HuH-7 (cell line): ENCODE measurements at places on chromosomes 16 and 17.

GRCh38 chr17:59837308-59838051 is 55.3 kb downstream of the TUBD1 start:
- no peak for DNase-seq

- DNase-seq = no peak
Measured at GRCh38 chr17:74078363-74078941, 125.0 kb upstream of the RPL38 start.

GRCh38 chr16:1538804-1539520 is 5.5 kb downstream of the TMEM204 start:
- peak; percentile 47 for DNase-seq

GRCh38 chr16:15605839-15606517 is 37.0 kb downstream of the MARF1 start:
- no peak for DNase-seq

GRCh38 chr17:76131051-76131691 is 9.9 kb downstream of the FOXJ1 start:
- no peak for DNase-seq

DNA sequence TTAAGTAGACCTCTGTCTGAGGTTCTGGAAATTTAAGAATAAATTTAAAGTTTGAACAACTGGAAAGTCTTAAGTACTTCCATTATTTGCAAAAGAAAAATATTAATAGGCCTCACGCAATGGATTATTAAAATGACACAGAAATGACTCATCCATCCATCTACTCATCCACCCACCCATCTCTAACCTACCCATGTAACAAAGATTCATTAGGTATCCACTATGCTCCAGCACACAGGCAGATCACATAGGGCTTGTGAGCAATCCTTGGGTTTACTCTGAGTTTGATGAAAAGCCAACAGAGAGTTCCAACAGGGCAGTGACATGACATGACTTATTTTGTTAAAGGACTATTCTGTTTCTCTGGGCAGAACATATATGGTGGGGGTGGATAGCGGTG is 93.3 kb downstream of the HELZ start:
- DNase-seq = no peak

GRCh38 chr17:67575325-67575724 is 142.4 kb upstream of the NOL11 start:
- DNase-seq = no peak

GRCh38 chr16:84925092-84925772 is 86.1 kb downstream of the ZDHHC7 start:
- DNase-seq = peak; percentile 85

DNA sequence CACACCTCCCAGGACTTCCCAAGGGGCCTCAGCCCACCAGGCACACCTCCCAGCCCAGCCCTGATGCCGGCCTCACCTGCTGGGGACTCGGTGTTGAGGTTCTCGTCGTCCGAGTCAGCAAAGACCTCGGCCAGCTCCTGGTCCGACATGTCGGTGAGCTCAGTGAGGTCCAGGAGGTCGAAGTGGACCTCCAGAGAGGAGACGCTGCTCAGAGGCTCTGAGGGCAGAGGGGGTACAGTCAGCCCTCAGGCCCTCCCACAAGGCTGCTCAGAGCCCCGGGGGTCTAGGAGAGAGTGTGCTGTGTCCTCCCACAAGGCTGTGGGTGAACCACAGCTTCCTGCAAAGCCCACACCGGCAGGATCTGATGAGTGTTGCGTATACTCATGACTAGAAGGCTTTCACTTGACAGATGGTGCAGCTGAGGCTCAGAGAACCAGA is 10.5 kb downstream of the DBNDD1 start:
- DNase-seq = no peak

- DNase-seq = peak; percentile 74
Measured at GRCh38 chr16:87076950-87077749, 240.0 kb downstream of the C16orf95 start.

DNA sequence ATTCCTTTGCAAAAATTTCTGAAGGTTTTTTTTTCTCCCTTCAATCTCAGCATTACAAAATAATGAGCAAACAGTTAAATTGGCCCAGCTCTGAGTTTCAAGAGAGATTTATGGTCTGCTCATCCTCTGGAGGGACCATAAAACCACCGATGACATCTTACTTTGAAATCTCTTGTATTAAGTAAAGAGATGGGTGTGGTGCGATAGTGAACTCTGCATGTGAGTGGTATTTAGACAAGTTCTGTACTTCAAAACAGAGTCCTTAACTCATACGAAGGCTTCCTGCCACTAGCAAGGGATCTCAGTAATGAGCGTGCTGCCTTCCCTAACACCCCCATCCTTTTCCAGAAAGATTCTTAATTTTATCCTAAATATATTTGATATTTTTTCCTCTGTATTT is 2.1 kb downstream of the FAM20A start:
- DNase-seq = peak; percentile 75

DNA sequence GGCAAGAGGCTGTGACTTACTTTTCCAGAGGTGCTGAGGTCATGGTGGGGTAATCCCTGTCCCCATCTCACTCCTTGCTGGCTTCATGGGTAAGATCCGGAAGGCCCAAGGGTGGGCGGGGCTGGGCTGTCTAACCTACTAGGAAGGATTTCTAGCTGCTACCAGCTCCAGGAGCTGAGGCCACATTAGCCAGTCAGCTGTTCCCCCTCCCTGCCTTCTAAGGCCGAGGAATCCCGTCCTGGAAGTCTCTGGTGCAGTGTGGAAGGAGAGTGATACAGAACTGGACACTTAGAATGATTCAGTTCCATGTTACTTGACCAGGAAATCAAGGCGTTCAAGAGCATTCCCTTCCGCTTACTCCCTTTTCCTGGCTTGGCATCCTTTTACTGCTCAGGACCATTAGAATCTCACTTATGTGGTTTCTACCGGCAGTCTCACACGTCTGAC is 8.9 kb downstream of the GNGT2 start:
- DNase-seq = no peak

GRCh38 chr17:39147221-39148185 is 3.9 kb downstream of the PLXDC1 start:
- DNase-seq = no peak

DNA sequence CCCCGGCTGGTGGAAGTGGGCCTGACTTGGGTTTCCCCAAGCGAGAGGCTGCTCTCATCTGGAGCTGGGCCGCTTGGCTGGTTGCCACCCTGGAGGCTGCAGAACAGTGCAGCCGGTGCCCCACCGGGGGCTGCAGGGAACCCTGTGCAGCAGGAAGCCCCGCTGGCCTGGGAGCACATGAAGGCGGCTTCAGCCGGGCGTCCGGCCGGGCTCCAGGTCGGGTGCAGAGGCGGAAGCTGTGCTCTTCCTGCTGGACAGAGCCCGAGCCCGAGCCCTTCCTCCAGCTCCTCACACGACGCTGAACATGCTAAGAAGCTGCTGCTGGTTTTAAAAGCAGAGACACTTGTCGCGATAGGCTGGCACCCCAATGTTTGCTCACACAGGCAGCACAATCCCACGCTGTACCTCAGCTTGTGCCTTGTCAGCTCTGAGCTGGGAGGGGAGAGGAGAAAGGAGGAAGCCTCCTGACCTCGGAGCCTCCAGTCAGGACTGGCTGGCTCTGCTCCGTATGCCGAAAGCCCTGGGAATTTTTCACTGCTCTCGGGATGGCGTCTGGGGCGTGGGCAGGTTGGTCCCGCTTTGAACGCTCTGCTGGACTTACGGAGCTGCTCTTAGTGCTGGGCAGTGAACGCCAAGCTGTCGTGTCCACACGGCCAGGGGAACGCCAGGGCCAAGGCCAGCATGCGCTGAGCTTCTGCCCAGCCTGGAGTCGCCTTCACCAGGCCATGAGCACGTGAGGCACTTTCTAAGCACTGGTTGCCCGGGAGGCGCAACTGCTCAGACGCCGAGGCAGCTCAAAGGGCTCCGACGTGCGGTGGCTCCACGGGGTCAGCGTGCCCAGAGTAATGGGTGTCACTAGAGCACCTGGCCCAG is 8.8 kb downstream of the CDK5R1 start:
- DNase-seq = no peak

DNA sequence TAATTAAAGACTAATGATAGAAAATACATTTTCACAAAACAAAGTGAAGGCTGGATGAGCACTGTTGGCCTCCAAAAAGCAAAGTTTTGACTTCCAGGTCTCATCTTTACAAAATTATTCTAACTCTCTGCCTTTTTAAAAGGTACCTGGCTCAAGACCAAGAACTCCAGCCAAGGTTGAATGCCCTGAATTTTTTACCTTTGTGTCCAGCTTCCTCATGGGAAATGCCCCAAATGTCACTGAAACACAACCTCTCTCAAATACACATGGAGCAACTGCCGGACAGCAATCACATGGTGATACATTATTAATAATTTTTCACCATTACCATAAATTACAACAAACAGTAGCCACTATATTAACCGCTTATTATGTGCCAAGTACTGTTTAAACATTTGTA is 32.2 kb downstream of the ADAMTS18 start:
- no peak for DNase-seq

DNA sequence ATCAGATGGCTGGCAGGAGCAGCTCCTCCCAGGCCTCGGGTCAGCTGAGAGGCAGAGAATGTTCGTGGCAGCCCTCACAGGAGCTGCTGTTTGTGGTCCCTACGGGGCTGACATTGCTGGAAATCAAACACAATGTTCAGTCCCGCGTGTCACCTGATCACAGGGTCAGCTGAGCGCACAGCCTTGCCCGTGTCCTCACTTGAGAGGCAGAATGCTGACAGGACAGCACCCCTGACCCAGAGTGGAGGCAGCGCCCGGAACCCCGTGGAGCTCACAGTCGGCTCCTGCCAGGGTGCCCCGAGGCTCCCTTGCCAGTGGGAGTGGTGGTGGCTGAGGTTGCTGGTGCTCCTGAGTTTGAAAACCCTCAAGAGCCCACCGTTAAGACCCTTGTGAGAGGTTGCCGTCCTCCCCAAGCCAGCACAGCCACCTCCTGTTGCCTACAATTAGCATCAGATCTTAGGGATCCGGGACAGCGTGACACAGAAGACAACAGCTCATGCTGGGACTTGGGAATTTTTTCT is 3.6 kb upstream of the CHMP6 start:
- no peak for DNase-seq

DNA sequence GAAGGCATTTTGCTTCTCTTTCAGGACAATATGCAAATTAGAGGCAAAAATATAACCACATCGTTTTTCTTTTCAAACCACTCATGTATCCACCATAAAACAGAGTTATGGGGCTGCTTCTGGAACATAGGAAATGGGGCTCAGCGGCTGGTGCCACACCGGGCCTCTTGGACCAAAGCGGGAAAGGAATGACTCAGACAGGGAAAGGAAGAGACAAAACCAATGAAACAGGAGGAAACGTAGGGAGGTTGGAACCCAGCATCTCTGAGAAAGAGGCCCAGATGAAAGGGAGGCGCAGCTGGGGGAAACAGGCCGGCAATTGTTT is 28.5 kb downstream of the CUEDC1 start:
- no peak for DNase-seq

GRCh38 chr16:68802190-68802589 is 41.1 kb upstream of the TANGO6 start:
- DNase-seq = no peak

DNA sequence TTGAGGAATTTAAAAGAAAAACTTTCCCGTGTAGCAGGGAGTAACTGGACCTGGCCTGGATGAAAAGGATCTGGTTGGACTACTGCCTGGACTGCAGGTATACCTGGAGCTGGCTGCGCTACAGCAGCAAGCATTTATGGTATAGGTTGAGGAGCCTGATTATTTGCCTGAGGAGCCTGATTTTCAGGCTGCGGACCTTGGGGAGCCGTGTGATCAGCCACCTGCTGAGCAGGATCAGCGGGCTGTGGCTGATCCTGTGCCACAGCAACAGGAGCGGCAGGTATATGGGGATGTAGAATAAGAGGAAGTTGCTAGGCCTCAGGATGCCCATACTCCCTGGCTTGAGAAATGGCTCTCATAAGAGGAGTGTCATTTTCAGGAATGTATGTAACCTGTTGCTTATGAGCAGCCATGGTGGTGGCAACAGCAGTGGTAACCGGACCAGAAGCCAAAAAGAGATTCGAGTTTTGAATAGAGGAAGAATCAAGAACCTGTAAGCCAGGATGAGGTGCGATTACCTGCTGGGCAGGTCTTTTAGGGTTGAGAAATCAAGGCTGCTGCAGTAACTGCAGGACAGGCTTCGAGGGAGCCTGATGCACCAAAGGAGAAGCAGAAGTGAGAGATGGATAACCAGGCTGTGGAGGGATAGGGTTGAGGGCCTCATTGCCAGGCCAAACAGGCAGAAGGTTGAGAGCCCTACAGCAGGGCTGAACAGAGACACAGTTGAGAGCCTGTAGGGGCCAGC is 60.9 kb upstream of the ARL4D start:
- DNase-seq = no peak

DNA sequence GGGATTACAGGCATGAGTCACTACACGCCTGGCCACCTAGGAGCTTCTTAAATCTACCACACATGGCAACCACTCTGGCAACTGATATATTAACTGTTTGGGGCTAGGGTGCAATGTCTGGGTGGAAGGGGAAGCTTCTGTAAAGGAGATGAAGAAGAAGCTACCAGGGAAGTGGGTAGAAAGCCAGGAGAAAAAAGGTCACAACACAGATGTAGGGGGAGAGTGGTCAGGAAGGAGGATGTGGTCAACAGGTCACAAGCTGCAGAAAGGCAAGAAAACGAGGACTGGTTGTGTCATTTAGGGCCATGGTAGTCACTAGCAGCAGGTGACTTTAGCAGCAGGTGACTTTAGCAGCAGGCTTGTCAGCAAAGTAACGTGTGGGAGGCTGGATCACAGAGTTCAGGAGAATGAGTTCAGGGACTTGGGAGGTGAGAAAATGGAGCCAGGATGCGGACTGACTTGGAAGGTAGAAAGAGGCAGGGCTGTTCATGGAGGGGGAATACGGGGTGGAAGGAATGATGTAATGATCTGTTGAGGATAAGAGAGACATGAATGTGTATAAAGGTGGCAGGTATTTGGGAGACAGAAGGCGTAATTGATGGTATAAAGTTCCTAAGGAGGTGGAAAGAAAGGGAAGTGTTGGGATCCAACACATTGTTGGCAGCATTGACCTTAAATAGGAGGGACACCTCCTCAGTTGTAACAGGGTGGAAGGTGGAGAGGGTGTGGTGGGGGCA is 16.3 kb upstream of the WFIKKN2 start:
- DNase-seq = no peak

DNA sequence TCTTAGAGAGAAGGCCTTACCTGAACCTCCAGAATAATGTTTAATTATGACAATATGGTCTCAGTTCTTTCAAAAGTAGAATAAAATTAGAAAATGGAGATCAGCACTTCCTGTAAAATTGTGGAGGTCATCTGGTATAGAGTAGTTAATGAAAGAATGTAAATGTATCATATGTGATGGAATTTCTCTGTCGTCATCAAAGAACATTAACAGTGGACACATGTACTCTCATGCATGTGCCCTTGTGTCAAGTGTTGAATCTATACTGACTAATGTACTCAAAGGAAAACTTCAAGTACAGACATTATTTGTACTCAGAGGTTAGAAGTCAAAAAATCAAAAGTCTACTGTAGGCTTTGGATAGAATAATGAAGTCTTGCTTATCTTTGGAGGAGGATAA is 129.2 kb upstream of the MYOCD start:
- no peak for DNase-seq
